ENCODE measurements at places on chromosomes 12 and 14.

DNA sequence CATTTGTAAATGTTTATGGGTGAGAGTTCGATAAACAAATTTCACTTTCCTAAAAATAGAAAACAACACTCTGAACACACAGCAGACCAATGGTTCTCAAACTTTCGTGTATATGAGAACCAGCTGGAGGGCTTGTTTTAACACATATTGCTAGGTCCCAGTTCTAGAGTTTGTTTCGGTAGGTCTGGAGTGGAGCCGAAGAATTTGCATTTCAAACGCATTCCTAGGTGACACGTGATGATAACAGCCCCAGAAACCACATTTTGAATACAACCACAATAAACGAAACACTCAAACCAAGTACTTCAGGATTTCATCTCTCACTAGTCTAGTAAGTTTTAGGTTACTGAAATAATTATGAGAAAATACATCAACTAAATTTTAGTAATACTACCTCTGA is 17.1 kb downstream of the SEC23A start:
- DNase-seq = no peak

- no peak for DNase-seq
Measured at GRCh38 chr12:22116376-22116775, 70.4 kb downstream of the CMAS start.

GRCh38 chr12:58529897-58530741 is 390.2 kb downstream of the LRIG3 start:
- DNase-seq = no peak

- DNase-seq = peak; percentile 73
Measured at GRCh38 chr14:95679998-95680735, 6.1 kb upstream of the TCL1B start.

DNA sequence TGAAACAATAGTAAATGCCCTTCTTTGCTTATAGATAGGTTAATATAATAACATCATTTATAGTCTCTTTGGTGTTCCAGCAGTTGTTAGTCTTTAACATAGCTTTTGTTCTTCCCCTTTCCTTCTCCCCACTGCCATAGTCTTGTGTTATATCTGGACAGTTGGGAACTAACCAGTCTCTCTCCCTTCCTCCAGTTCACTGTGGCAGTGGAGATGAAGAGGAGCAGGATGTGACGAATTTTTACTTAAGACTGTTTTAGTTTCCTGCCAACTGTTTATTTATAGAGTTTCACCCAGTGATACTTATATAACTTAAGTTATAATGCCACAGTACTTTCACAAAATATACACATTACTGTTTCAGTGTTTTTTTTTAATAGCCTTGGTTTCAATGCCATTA is 277.4 kb downstream of the PDZRN4 start:
- no peak for DNase-seq

- no peak for DNase-seq
Measured at GRCh38 chr14:50798048-50798421, 32.9 kb downstream of the NIN start.

GRCh38 chr12:93550748-93551611 is 21.5 kb upstream of the SOCS2 start:
- DNase-seq = no peak

- no peak for DNase-seq
Measured at GRCh38 chr12:25718081-25718731, 165.1 kb upstream of the LMNTD1 start.

DNA sequence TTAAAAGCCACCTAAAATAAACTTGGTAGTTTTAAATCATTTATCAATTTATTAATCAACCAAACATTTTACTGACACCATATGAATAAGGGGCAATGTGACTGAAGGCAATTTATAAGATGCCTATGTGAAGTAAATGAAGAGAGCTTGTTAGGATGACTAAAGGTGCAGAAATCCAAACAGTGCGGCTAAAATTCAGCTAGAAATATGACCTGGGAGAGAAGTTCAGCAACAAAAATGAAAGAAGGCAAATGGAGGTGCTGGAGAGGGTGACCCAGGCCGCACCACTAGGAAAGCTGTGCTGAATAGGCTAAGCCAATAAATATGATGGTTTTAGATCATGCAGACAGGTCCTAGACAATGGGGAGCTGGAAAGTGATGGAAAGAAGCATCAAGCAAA is 403.7 kb downstream of the BTG1 start:
- DNase-seq = no peak

- DNase-seq = no peak
Measured at GRCh38 chr12:26691234-26691970, 141.6 kb downstream of the ITPR2 start.

DNA sequence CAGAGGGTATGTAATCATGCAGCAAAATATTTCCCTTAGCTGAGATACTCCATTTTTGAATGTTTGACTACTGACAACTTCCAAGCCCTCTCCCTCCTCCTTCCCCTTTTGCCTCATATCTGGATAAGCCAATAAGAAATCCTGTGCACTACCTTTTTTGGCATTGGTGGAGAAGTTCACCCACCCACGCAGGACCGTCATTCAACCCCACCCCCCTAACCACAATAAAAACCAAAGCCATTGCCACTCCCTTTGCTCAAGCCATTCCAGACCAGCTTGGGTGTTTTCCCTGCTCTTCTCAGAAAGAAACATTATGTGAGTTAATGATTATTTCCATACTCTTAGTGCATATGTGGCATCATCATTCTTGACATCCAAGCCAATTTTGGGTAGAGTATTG is 176.7 kb downstream of the PTPN11 start:
- DNase-seq = no peak

All from T47D (cell line).